Activated CD8-positive, alpha-beta memory T cell treated with anti-CD3 and anti-CD28 coated beads for 1 hour (primary cell): ENCODE measurements at places on chromosomes 3 and 15.

- no peak for DNase-seq
Observed at GRCh38 chr15:75232826-75233503, 25.2 kb upstream of the GOLGA6C start.

DNA sequence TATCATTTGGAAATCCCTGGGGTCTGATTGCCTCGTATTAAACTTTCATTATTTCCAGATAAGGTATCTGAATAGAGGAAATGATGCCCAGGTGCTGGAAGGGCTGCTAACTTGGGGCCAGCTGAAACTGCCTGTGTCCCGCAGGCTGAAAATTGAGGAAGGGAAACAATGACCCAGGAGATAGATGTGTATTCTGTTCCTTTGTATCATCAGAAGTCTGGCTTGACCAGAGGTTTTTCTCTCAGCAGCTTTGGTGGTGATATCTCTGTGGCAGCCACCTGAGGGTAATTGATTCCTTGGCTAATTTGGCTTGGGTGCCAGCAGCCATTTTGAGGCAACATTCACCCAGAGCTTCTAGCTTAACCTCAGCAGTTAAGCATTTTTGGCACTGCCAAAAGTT is 90.0 kb upstream of the STT3B start:
- no peak for DNase-seq

DNA sequence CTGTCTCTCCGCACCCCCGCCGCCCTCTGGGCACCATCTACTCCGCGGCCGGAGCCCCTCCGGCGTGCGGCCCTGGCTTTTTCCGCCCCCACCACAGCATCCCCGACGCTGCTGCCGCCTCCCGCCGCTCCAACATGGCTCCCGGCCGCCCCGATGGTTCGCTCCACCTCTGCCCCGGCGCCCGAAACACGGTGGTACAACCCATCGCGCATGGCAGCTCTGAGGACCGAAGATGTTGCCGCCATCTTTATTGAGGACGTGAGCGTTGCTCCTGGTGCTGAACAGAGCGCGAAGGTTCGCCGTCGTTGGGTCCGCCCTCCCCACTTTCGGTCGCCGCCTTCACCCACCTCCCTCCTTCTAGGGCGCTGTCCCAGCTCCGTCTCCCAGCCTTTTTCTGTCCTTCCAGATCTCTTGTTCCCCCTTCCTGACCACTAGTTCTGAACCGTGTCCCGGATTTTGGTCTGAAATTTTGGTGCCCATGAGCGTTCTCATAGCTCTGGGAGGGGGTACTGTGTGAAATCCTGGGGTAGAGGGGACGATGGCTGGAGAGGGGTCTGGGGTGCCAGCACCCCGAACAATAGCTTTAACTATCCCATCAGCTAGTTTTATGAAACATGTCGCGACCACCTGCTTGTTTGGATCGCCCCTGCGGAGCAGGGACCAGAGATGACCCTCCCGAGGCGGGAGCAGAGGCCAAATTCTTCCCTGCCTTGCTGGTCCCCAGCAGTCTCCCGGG is at the start of gene CELSR3:
Gene CELSR3, minus strand, starts transcription at position 134 of the 736 bp plus-strand sequence. CDS start 252 bp downstream, outside the sequence.
- no peak for DNase-seq

GRCh38 chr3:167167491-167167890 is 212.6 kb downstream of the ZBBX start:
- DNase-seq: no peak

DNA sequence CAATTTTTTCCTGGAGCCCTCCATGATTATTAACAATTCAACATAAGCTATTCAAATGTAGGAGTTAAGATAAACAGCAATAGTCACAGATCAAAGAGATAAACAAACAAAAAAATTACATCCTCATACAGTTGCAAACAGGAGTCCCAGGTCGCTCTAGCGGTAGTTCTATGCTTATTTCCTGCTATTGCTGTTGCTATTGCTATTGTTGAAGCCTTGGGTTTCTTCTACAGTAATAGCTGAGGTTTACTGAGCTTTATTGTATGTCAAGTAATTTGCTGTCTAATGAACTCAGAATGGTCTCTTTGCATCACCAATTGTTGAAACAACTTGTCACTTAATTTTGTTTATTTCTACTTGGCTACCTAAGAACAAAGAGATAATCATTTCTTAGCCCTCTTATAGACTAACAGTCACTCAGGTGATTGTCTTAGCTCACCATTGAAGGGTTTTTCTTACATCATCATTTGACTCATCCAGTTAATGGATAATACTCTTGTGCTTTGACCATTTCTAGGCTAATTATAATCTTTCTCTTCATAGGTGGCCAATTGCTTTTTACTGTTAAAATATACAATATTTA is 654.6 kb downstream of the MECOM start:
- DNase-seq: no peak

- DNase-seq: no peak
Observed at GRCh38 chr3:61684386-61684785, 123.0 kb downstream of the PTPRG start.

DNA sequence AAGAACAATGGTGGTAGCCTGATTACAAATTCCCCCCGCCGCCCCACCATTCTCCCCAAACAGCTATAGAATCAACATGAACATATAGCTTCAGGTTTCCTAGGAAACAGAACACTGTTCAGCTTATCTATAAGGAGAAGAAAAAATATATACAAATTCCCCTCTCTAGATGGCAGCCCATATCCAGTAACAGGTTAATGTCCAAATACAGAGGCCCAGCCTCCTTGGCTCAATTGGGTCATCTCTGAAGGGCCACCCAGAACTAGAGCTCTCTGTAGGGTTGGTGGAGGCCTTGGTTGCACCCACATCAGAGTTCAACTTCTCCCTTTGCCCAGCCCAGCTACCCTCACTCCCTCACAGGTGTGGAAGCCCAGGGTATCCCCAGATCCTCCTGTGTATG is 91.5 kb upstream of the ADAMTS17 start:
- no peak for DNase-seq

- no peak for DNase-seq
Observed at GRCh38 chr15:56765251-56765650, 31.9 kb upstream of the ZNF280D start.

- no peak for DNase-seq
Observed at GRCh38 chr3:13705051-13705450, 156.1 kb downstream of the FBLN2 start.

DNA sequence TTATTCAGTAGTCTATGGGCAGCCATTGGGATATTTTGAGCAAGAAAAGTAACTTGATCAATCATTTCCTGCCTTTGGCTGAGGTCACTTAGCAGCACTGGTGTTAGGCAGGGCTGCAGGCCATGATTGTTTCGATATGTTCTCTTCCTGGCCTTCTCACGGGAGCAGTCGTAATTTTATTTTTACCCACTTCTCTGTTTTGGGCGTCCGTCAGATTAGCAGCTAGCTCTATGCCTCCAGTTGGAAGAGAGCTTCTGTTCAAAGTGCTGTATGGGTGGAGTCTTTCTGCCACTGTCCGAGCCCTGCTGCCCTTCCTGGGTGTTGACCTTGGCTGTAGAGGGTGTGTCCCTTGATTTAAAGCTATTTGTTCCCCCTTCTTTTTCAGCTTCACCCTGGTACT is 123.4 kb upstream of the ROPN1 start:
- no peak for DNase-seq

GRCh38 chr3:49616491-49616941 is 57.6 kb upstream of the APEH start:
- DNase-seq: no peak

- no peak for DNase-seq
Observed at GRCh38 chr15:91688811-91689210, 164.7 kb upstream of the SLCO3A1 start.

GRCh38 chr3:105836533-105836932 is 32.3 kb downstream of the CBLB start:
- DNase-seq: no peak

- DNase-seq: no peak
Observed at GRCh38 chr3:123805504-123805903, 78.6 kb downstream of the MYLK start.

DNA sequence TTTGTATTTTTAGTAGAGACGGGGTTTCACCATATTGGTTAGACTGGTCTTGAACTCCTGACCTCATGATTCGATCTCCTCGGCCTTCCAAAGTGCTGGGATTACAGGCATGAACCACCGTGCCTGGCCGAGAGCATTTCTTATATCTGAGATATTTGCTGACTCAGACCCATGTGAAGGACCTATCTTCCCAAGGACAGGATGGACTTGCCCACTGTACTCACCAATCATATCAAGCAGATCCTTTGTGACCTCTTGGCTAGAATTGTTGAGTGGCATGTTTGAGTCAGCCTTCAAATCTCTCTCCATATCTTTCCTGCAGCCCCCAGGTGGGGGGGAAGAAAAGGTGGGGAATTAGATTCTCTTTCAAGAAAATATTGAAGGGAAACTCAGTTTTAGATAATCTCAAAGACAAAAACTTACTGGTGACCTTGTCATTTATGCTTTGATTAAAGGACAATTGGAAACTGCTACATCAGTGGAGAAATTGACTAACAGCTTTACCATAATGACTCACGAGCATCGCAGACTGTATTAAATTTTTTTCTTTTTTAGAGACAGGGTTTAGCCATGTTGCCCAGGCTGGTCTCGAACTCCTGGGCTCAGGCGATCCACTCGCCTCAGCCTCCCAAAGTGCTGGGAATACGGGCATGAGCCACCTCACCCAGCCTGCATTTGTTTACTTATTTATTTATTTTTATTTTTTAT is 3.1 kb downstream of the C3orf62 start:
- DNase-seq: no peak

GRCh38 chr3:59514865-59515482 is 465.1 kb upstream of the CFAP20DC start:
- DNase-seq: no peak

DNA sequence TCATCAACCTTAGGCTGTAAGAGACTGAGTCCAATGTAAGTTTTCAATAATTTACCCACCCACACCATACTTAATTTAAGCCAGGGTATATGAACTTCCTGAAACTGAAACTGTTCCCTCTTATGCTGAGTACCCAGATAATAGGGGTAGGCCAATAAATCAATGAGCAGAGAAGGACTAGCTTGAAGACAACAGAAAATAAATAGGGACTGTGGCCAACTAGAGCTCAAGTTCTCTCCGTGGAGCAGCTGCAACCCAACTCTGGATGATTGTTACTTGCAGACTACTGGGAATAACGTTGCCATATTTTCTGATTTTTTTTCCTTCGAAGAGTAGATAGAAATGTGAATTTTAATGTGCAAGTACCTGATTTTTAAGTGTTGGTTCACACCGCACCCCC is 128.0 kb downstream of the ATG7 start:
- no peak for DNase-seq

DNA sequence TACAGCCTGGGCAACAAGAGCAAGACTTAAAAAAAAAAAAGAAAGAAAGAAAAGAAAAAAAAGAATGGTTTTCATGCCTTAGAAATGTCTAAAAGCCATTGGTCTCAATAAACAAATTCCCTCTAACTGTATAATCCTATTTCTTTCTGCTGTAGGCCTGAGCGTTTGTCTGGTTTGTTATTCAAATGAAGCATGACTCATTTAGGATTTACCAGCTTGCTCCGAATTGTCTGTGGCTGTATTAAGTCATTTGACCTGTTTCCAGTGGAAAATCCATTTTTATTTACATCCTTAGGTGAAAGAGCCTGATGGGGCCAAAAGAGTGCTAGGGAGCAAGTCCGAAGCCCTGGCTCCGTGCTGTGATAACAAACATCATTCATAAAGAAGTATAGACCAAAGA is 73.8 kb downstream of the BDH1 start:
- DNase-seq: no peak

GRCh38 chr3:152321200-152321954 is 52.6 kb downstream of the MBNL1 start:
- no peak for DNase-seq

- DNase-seq: no peak
Observed at GRCh38 chr15:64163659-64164362, 989 bp upstream of the PPIB start.

DNA sequence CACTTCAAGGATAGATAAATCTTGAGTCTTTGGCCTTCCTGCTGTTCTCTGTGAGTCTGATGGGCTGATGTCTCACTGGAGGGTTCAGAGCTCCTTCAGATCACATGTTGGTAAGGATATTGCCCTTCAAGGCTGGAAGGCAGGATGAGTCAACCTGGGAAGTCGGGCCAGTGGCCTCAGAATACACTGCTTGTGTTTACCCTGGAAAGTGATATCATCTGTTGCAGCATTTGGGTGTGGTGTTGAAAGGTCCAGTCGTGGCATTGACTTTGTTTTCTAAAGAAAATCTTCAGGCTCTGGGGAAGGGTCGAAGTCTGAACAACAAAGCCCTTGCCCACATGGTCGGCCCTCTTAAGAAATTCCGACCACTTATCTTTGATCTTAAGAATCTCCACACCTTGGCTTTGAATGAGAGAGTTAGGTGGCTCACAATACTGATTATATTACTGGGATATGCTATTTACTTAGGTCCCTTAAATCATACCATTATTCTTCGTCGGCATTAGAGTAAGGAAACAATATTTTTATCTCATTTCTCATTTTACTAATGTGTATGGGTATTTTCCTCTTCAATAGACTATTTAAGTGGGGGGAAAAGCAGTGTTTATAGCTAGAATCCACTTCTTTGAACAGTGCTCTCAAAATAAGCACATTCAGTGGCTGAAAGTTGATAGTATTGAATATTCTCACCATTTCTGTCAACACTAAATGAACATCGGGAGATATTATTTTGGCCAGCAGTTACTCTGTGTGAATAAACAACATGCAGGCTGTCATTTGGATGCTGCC is 303.9 kb upstream of the RASGRP1 start:
- DNase-seq: no peak

GRCh38 chr15:49984436-49984835 is 134.6 kb downstream of the ATP8B4 start:
- no peak for DNase-seq

DNA sequence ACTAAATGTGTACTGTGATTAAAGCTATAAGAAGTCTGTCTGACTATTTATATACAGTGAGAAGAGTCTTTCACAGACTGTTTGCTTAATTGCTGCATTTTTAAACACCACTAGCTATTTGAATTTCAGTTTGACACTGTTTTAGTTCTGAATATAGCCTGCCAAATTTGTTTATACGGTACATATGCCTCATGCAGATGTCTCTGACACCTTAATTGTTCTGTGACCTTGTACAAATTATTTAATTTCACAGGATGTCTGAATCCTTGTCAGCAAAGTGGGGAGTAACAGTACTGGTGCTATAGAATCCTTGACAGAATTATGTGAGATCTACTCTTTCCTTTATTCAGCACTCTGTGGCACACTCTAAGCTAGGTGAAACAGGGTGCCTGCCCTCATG is 125.5 kb downstream of the MBNL1 start:
- no peak for DNase-seq

DNA sequence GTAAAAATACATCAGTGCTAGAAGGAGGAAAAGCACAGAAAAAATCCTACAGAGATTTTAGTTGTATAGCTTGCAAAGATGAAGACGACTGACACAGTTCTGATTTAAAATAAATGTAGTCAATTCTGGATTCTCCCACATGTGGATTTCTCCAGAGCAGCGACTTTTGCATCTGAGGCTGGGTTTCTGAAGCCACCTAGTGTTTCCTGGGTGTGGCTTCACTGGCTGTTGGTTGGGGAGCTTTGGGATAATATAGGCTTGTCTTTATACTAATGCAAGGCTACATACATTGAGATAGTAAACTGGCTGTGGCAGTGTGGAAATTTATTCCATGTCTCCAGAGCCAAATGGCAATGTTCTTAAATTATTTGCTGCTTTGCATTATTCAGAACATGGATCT is 158.1 kb upstream of the FEZF2 start:
- DNase-seq: no peak
